ENCODE measurements at places on chromosomes 12 and 14.
A peak's percentile ranks its signal among the peaks of the same experiment; 100 is the strongest.

GRCh38 chr12:59131462-59131861 is 211.2 kb upstream of the LRIG3 start:
- no peak for DNase-seq

DNA sequence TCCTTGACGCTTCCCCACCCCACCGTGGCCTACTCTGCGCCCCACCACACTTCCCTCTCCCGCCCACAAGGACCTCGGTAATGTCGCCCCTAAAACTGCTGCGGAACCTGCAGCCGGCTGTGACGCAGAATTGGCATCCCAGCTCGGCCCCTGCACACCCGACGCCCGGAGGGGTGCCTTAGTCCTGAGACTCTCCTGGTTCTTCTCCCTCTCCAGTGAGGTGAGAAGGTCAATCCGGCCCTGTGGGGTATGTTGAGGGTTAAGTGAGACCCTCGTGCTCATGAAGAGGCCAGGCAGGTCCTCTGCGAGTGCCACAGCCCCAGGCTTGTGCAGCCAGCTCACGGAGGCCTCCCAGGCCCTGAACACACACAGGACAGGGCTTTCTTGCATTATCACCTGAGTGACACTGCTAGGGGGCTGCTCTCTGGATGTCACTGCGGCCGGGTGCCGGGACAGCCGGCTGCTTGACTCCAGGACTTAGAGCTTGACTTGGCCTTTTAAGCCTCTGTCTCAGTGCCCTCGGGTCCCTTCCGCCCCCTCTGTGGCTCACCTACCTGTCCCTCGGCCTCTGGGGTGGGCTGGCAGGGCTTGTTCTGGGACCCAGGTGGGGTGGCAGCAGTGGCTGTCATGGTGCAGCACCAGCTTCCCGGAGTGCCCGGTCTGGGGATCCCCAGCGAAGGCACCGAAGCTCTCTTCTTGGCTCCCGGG is 106.9 kb upstream of the C14orf180 start:
- no peak for DNase-seq

DNA sequence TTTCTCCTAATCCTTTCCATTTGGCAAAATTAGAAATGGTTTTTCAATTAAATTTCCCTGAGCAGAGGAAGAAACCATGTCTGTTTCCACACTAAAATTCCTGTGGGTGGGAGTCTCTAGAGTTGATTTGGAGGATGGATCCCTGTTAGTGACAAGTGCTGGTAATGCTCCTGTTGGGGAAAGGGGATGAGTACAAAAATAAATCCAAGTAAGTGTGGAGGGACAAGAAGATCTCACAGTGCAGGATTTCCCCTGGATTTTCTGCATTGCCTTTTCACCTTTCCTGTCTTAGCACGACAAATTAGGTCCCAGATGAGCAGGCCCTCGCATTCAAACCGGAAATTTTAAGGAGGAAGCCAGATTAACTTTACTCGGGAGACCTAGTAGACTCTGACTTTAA is 107.5 kb downstream of the DAD1 start:
- DNase-seq = no peak

DNA sequence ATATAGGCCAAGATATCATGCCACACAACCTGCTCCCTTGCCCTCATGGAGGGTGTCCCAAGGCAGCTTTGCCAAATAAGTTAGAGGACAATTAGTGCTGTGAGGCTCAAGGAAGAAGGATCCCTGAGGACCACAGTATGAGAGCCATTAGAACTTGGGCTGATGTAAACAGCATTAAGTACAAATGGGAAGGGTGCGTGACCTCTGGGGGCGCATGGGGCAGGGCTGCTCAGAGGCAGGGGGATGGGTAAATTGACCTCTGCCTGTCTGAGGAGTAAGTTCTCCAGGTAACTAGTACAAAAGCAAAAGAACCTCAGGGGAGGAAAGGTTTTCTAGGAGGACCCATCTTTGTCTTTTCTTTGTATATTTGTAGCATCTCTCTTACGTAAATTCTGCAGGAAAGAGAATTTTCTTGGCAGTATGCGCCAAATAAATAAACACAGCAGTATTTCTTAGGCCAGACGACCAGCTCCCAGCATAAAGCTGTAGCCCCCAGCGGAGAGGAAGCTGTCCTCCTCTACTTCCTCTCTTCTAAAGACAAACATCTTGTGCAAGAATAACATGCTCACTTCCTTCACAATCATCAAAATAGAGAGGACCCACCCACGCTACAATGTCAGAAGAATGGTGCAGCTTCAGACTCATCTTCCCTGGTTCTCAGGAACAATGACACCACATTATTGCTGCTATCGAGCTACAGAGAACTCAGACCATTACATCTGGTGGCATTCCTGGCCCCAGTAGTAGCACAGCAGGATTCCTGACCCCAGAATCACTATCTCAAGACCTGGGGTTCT is 16.4 kb upstream of the VWF start:
- DNase-seq = no peak

DNA sequence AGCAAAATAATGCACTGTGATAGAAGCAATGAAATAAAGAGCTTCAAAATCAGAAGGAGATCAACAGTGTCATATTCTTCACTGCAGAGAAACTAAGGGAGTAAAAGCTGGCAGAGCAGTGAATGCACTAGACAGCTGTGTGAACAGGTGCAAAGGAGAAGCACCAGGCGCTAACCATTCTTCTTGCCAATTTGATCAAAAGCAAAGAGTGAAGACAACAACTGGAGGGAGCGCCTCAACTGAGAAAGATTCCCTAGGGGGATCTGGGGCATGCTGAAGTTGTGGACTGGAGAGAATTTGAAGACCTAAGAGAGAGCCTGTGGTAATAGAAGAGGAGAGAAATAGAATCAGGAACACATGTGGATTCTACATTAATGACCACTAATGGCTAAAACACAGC is 50.4 kb upstream of the OVCH1 start:
- no peak for DNase-seq

- DNase-seq = no peak
Measured at GRCh38 chr12:6056406-6057240, 67.8 kb downstream of the VWF start.

GRCh38 chr12:64810831-64811230 is 13.6 kb upstream of the TBC1D30 start:
- no peak for DNase-seq

- no peak for DNase-seq
Measured at GRCh38 chr12:89352242-89352491, 134 bp downstream of the DUSP6 start.

- DNase-seq = no peak
Measured at GRCh38 chr14:62592877-62593276, 452.4 kb downstream of the KCNH5 start.

- no peak for DNase-seq
Measured at GRCh38 chr12:4084573-4084972, 189.0 kb upstream of the CCND2 start.

DNA sequence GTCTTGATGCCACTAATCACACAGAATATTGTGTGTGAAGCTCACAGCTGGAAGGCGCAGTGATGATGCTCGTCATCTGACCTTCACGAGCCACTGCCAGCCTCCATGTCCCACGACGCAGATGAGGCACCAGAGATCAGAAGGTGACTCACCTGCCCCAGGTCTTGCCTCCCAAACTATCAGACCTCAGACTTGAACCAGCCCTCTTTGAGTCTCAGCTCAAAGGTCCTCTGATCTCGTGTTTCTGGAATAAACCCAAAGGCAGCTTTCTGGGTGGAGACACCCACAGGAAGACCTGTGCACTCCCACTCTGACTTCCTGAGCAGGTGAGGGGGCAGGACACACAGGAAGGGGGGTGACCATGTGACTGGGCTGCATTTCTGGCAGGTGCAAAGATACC is 19.6 kb upstream of the CHGA start:
- no peak for DNase-seq

DNA sequence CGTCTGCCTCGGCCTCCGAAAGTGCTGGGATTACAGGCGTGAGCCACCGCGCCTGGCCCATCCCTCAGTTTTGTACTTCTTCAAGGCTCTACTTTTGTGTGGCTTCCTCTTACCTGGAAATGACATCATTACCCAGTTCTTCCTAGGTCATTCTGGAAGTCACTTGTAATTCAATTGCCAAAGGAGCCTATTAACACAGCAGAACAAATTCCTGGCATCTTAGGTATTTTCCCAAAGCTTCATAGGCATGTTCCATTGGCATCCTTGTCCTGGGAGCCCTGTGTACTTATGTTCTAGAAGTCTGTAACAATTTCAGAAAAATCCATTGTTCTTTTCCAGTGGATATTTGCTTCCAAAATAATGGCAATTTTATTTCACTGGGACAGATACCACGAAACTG is 60.6 kb downstream of the DAAM1 start:
- DNase-seq = no peak

DNA sequence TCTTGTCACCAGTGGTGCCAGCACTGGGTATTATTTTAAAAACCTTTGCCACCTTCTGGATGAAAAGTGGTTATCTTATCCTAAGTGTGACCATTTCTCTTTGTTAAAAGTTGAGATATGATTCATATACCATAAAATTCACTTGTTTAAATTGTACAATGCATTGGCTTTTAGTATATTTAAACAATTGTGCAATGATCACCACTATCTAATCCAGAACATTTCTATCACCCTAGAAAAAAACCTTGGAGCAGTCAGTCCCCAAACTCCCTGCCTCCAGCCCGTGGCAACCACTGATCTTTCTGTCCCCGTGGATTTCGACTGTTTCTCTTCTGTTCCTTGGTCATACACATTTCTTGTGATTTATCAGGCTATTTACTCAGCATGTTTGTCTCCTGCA is 28.3 kb downstream of the SH2B3 start:
- DNase-seq = no peak

- no peak for DNase-seq
Measured at GRCh38 chr12:131097202-131098177, 143.8 kb downstream of the ADGRD1 start.

- DNase-seq = no peak
Measured at GRCh38 chr12:48910196-48910595, 15.1 kb downstream of the FKBP11 start.

DNA sequence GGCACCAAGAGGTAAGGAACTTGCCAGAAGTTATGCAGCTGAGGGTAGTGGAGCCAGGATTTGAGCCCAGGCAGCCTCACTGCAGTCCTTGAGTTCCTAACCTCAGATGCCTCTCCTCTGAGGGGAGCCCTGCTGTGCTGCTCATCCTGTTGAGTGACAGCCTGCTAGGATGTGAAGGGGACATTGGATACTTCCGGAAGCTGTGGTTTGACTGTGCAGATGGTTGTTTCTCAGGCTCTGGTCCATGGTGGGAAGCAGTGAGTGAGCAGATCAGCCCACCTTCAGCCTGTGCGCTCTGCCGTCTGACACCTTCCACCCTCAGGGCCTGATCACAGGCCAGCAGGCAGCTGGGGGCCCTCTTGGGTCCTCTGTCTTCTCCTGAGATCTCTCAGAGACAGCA is 253.2 kb downstream of the CACNA1C start:
- DNase-seq = peak; percentile 71

GRCh38 chr12:69732088-69732487 is 6.6 kb upstream of the RAB3IP start:
- no peak for DNase-seq

GRCh38 chr14:82445810-82446570 is 912.3 kb upstream of the SEL1L start:
- DNase-seq = no peak

GRCh38 chr12:67019070-67019469 is 250.1 kb upstream of the CAND1 start:
- DNase-seq = no peak

DNA sequence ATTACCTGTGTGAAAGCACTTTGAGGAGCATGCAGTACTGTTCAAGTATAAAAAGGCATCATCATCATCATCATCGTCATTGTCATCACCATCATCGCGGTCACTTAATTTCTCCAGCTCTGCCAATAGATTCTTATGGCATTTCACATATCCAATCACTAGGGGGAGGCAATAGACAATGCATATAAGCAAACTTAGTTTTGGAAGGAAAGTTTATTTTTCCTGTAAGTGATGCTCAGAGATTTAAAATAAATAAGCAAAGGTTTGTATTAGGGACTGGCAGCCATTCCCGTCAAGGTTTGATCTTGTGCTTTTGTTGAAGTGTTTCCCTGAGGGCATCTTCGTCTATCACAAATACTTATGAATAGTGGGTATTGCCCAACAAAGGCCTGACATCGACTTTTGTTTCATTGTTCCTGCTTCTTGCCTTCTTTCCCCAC is 127.4 kb downstream of the KTN1 start:
- DNase-seq = peak; percentile 48

DNA sequence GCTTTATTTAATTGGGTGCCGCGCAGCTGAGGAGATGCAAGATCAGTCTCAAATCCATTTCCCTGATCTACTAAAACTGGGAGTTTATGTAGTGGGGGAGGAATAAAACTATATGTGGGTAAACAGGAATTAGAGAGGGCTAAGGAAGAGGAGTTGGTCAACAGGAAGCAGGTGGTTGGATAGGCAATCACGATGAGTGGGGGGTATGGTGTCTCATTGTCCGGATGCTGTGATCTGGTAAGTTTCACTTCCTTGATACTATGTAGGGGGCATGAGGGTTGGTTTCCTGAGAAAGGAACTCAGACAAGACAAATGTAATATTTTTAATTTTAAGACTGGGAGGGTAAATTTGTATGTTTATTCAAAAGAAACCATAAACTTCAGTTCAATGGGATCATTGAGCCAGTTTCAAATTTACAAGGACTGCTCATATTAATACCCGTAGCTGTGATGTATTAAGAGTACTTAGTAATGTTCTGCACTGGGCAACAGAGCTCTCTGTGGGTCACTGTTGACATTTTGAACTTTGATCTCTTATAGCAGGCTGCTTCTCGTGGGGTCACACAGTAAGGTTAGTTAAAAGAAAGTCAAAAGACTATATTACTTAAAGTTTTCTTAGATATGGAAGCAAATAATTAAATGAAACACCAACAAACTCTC is 786.2 kb upstream of the FBXO33 start:
- DNase-seq = no peak

- DNase-seq = no peak
Measured at GRCh38 chr14:55303691-55304145, 32.5 kb downstream of the FBXO34 start.

DNA sequence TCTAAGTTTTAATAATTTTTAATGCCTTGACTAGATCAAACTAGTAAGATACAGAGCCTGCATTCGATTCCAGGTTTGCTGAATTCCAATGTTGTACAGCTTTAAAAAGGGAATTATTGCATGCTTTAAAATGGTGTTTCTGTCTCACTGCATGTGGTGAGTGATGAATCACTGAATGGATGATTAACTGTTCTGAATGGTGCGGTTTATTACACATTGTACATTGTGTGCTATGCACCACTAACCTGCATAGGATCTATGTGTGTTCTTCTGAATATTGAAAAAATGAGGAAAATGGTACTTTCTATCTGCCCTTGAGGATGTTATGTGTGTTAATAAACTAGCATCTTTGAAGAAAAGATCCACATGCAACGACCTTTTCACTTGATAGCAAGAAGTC is 231.7 kb downstream of the NRXN3 start:
- DNase-seq = no peak

DNA sequence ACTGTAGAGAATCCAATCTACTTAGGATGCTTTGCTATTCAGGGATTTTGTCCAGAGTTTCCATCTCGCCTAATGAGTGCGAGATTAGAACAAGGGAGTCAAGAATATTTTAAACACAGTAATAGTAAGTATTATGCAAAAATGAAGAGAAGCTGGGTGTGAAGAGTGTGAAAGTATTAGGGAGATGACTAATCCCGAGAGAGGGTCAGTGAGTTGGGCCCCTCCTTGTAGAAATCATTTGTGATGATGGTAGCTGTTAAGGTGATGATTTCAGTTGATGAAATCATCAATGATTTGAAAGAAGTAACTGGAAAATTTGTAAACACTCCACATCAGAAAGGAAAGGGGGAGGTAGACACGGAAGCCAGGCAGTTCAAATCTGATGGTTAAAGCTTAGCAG is 478.9 kb upstream of the MGAT4C start:
- DNase-seq = no peak

GRCh38 chr12:53230108-53230845 is 1.7 kb downstream of the RARG start:
- no peak for DNase-seq
